ENCODE measurements at places on chromosomes 4 and X.
A peak's percentile ranks its signal among the peaks of the same experiment; 100 is the strongest.

GRCh38 chr4:7356667-7357310 is 77.9 kb downstream of the PSAPL1 start:
- no peak for DNase-seq

GRCh38 chr4:99811850-99812249 is 4.8 kb upstream of the DAPP1 start:
- DNase-seq, result peak; percentile 33

GRCh38 chr4:123877551-123877950 is 481.0 kb downstream of the SPRY1 start:
- no peak for DNase-seq

DNA sequence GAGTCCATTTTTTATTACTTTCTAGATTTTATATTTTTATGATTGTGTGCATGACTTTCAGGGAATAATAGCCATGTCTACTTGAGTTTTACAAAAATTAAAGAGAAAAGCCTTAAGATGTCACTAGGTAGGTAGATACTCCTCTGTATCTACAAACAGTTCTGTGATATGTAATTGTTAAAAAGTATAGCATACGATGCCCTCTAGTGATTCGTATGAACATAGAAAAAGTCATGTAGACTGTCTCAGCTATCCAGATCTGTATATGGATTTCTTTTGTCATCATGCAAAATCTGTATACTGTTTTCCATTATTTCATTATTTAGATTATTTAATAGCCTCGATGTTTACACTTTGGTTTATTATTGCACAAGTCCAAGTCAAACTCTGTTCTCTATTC is 856.6 kb downstream of the CENPC start:
- DNase-seq, result no peak

DNA sequence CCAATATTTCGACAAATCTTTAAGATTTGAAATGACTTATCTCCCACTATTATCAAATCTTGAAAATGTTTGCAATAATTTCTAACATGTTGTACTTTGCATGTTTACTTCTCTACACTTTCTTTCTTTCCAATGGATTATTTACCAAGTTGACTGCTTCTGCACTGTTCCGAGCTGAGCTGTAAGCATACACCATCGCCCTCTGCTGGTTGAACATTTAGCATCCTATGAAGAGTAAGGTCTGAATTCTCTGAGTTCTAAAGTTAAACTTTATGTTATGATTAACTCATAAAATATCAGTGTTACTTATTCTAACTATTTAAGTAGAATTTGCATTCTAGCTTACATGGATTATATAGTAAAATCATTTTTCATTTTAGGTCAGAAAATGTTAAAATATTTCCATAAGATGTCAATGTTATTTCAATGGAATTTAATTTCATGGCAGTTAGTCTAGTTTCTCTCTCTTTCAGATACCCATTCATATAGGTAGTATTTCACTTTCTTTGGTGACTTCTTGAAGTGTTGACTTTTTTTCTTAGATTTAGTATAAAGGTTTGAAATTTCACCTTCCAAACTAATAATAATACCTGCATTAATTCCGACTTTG is 137.4 kb downstream of the DKK2 start:
- no peak for DNase-seq

DNA sequence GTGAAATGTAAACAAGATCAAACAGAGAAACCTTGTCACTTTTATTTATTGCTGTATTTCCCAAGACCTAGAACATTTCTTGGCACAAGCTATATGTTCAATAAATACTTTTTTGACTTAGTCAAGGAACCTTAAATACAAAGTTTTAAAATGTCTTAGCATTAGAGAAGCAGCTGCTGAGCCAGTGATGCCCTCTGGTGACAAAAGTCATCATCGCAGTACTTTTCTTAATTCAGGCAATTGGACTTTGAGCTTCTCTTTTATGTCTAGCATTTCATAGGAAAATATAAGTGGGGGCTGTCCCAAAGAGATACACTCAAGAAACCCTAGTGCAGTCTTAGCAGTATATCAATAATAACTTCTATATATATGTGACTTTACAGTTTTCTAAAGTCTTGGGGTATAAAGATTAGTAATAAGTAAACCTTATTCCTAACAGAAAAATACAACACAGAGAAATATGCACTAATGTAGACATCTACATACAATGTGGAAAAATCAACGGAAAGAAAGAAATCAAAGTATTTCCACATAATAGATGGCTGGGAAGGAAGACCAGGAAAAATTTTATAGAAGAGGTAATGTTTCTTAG is 118.4 kb downstream of the DTHD1 start:
- DNase-seq, result peak; percentile 32

GRCh38 chr4:182453830-182454229 is 210.6 kb downstream of the TENM3 start:
- no peak for DNase-seq

DNA sequence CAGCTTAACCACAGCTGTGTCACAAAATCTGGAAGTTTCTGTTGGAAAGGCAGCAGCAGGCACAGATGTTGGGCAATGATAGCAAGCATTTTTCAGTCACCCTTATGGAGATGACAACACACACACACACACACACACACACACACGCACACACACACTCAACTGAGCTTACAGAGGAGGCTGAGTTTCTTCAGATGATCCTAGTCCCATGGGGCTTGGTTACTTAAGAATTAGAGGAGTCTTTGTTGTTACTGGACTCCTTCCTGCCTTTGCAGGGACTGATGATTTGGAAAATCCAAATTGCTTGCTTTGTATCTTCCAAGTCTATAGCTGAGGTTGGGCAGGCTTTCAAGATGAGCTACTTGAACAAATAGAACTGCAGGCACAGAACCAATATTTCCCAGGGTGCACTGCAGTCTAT is 740.1 kb upstream of the PITX2 start:
- no peak for DNase-seq

- no peak for DNase-seq
Observed at GRCh38 chrX:149453906-149454822, 50.9 kb downstream of the IDS start.

- no peak for DNase-seq
Observed at GRCh38 chr4:66014146-66014765, 344.0 kb upstream of the EPHA5 start.

DNA sequence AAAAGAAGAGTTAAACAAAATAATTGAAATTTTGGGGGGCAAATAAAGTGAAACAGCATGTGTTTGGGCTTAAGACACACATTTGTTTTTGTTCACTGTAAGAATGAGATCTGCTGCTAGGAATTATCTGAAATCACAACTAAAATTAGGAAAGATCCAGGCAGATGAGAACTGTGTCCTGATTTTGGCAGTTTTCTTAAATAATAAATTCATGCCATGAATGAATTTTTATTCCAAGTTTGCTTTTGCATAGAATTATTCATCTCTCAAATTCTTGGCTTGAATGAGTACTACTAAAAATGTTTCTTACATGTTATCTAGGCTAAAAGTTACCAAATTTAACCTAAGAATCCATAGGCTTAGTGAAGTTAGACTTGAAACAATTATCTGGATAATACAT is 321.7 kb downstream of the ANK2 start:
- DNase-seq, result no peak

DNA sequence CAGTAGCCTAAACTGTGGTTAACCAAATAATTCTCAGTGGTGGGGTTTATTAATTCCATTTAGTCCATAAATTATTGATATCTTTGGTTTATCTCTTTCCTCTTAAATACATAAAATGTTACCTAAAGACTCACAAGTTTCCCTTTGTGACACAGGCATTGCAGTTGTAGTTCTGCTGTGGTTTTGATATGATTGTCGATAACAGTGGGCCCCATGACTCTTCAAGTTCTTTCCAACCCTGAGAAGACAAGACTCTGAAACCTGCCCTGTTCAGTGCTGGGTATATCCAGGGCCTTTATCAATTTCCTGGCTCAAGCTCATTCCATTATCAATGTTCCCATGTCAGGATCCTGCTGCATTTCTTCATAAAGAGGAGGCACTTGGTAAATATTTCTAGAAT is 117.9 kb upstream of the TBC1D9 start:
- no peak for DNase-seq

- DNase-seq, result no peak
Observed at GRCh38 chr4:101774807-101775206, 15.7 kb upstream of the BANK1 start.

- DNase-seq, result no peak
Observed at GRCh38 chr4:110119880-110120279, 78.5 kb downstream of the ELOVL6 start.

DNA sequence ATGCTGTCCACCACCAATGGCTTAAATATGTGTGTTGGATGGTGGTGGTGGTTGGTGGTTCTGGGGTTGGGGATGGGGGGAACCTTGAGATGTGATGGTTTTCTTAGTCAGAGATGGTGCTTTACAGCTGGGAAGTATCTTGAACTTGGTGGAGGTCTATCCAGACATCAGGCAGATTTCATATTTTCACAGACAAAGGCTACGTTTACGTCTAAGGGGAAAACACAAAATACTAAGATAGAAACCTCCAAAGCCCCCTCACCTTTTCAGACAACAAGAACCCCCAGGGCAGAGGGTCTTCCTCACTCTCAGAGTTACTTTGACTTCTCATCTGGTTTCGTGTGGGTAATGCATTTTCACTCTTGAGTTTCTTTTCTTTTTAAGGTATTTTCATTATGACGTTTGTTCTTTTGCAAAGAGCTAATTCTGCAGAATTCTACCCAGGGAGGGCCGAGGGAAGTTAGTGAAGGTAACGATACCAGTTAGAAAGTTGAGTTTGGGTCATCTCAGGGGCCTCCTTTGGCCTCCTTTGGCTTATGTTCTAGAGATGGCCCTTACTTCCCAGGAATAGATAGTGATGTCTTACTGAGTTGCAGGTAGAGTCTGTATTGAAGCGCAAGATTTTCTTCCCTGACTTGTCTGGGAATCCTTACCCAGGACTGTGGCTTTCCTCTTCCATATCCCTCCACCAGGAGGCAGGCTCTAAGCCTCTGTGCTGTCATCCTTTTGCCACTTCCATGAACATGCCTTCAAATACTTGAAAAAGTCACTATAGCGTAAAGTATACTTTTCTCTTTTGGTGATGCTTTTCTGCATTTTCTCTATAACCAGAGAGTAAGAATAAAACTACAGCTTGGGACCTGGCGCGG is 31.9 kb downstream of the RHOH start:
- DNase-seq, result no peak

Data from stimulated activated CD4-positive, alpha-beta T cell treated with anti-CD3 and anti-CD28 coated beads, TNF-alpha, amount 100 ng/mL, for 4 hours (primary cell).